Skin of body (tissue), 3 donors: ENCODE measurements at places on chromosomes 1 and 21.

- DNase-seq: no peak
These were observed 11.9 kb downstream of the CACNA1S start for GRCh38 chr1:201100169-201100930.

GRCh38 chr1:185996211-185996610, 262.0 kb downstream of the HMCN1 start:
- DNase-seq: no peak

- no peak for DNase-seq
These were observed 642 bp downstream of the MLLT11 start for GRCh38 chr1:151060657-151061421.

- DNase-seq: no peak
These were observed 142.3 kb downstream of the PBX1 start for GRCh38 chr1:164701189-164701761.

- DNase-seq: no peak
These were observed 228.1 kb downstream of the TPR start for GRCh38 chr1:186146974-186147373.
